ENCODE measurements at places on chromosomes 3 and 15.

DNA sequence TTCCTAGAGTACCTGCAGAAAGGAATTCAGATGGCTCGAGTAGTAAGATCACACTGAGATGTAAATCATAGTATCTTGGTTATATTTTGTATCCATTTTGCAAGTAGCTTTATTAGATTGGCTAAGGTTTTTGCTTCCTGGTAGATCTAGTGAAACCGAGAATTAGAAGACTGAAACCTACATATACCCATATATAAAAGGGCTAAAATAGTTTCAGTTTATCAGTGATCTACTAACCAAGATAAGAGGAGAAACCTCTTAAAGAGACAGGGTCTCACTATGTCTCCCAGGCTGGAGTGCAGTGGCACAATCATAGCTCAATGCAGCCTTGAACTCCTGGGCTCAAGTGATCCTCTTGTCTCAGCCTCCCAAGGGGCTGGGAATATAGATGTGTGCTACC, 135.3 kb downstream of the PCCB start:
- no peak for DNase-seq

DNA sequence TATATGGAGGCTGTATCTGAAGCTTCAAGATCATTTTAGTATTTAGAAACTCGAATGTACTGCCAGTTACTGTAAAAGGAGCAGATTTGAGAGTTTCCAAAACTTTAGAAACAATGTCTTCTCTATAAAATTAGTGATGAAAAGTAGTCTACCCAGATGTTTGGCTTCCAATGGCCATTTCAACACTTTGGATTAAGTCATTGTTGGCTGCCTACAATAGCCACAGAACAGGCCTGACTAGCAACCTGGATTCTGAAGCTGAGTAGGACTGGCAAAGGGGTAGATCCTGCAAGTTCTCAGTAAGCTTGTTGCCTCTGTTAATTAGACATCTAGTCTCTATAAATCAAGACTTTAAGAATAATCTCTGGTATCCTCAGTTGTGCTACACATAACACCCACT, 239.0 kb upstream of the KCNMB2 start:
- no peak for DNase-seq

DNA sequence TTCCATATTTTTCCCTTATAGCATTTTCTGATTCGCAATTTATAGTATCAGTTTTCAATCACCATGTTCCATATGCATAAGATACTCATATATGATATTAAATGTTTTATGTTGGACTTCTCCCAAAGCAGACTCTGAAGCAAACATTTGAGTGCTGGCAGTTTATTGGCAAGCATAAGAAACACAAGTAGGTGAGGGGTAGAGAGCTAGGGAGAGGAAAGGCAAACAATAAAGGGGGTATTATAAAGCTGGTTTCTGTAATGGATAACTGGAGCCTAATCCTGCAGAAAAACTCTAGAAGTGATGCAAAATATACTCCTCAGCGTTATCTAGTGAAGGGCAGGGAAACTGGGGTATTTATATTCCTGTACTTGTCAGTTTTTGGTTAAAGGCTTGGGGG, 491.5 kb upstream of the TGFBR2 start:
- no peak for DNase-seq

- DNase-seq = peak; percentile 7
Observed at GRCh38 chr15:40279437-40280141, 3.3 kb downstream of the ANKRD63 start.

DNA sequence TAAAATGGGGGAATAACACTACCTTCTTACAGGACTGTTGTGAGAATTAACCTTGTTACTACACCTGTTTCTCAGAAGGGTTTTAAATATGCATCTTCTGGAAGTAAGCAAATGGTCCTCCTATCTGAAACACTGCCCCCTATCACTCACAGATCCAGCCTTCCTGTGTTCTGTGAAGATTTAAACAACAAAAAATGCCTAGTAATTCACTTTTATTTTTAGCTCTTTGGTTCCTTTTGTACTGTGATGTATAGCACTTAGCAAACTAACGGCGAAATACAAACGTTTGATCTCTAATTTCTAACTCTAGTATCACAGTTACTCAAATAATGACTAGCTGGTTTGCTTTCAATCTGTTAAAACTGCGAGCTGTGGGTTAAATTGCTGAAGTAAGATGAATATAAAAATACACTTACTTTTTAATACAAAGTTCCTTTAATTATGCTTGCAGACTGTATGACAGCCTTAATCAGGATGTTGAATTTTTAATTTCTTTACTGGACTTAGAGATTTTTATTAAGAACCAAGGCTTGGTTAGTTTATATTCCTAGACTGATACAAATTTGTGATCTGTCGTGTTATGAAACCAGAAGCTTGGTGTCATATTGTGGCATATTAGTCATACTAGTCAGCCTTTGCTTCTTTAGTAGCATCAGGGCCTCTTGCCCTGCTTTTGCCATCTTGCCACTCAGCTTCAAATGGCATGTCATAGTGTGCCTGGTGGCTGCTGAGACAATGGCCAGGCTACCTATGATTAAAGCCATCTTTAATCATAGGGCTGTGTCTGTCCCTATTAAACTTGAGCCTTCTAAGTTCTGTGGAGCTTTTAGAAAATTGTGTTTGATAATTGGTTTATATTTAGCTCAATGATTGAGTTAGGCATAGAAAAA, 9.2 kb downstream of the EIF3J start:
- DNase-seq = no peak

DNA sequence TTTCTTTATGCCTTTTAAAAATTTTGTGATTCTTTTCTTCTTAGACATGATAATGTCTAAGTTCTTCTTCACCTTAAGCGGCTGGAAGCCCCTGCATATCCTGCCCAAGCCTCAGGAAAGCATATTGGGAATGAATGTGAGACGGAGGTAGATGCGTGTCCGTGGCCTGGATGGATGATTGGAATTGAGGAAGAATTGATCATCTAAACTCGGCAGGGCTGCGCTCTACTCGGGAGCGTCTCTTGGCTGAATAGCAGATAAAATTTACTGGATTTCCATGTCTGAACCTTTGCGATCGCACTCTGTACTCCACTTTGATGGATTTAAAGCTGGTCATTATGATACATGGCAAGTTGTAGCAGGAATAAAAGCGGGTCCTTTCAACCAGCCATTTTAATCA, 406.7 kb upstream of the ONECUT1 start:
- no peak for DNase-seq

DNA sequence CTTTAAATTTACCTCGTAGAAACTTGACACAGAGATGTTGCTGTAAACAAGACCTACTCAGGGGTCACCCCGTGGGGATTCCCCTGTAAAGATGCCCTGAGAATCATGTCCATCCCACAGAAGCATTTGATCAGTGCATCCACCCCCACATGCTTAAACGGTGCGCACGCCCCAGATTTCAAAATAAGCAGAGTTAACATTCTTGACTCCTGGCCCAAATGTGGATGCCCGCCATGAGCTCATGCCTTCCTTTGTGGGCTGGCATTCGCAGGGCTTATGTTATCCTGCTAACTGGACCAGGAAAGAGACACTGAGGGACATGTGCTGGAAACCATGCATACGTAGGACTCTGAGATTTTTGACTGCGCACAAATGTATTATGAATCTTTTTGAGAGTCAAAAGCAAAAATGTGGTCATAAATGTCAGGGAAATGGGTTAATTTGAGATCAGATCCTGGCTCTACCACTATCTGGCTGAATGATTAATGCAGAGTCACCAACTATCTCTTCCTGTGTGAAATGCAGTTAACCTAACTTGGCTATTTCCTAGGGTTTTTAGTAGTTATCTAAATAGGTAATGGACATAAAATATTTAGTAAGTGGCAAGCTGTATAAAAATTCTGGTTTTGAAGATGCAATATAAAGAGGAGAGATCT, 9.1 kb upstream of the TP63 start:
- DNase-seq = no peak

DNA sequence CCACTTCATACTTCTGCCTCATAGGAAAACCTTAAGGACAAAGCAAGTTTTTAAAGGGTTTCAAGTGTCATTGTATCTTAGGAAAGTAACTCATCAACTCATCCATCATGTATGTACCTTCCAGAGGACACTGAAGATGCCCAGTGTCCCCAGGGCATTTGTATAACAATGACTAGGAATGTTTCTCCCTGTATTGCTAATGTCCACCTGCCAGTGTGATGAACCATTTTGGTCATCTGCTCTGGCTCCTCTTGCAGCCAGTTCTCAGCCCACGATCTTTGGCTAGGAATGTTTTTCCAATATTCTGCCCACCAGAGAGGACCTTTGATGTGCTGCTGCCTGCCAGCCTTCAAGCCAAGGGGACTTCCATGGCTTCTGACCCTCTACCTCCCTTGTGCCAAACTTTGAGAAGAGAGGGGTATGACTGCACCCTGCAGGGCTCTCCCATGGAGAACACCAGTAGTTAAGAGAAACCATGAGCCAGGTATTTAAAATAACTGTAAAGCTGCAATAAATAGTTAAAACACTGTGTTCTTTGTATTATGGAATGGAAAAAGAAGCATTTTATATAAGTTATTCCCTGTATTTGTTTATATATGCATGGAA, 11.4 kb downstream of the LMOD3 start:
- DNase-seq = no peak

- no peak for DNase-seq
Observed at GRCh38 chr15:63551400-63551799, 45.8 kb upstream of the FBXL22 start.

- no peak for DNase-seq
Observed at GRCh38 chr15:69358850-69359249, 55.3 kb upstream of the KIF23 start.

DNA sequence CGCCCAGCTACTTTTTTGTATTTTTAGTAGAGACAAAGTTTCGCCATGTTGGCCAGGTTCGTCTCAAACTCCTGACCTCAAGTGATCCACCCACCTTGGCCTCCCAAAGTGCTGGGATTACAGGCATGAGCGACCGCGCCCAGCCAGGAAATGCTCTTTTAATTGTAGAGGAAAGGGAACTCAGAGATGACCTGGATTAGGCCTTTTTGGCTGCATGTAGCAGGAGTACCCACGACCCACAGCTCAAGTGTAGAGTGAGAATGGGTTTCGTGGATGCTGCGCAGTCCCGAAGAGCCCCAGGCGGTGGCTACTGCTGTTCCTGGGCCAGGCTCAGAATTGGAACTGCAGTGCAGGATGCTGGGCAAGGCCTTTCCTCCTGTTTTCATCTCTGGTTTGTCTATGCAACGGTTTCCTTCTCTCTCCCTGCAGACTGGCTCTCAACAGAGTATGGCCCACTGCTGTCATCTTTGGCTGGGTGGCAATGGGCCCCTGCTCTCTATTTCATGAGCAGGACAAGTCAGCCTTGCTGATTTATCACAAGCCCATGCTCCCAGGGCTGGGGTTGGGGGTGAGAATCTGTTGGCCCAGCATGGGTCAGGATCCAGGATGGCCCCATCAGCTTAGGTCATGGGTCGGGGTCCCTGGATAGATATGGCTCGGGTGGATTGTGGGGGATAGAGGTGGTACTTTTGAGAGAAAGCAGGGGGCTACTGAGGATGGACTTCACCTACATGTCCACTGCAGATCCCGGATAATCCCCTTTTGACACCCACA, 51.2 kb downstream of the GASK1A start:
- no peak for DNase-seq

All from NCI-H1105 treated with DMSO at 0.1 percent for 48 hours (cell line).